Natural killer cell treated with Interleukin-12 subunit alpha and Interleukin-12 subunit beta and Interleukin-15 and Interleukin-18, amount 100 ng/mL, for 72 hours (primary cell): ENCODE measurements at places on chromosomes 5 and 9. TPM values are rescaled to one million over a fixed set of nuclear protein-coding genes. Genes with fewer than 3 reads are reported as not detected.

- DNase-seq, result no peak
- H3K4me3 ChIP-seq, result no peak overlapping the region
Measured at GRCh38 chr5:7094626-7095025, 301.3 kb upstream of the ADCY2 start.

GRCh38 chr9:114754581-114754980 lies 51.3 kb downstream of the TNFSF15 start:
- peak overlapping the region; percentile 1 for H3K27ac ChIP-seq
- DNase-seq, result no peak
- H3K36me3 ChIP-seq, result no peaks in the 10 kb centered on the region
- H3K4me1 ChIP-seq, result peaks cover 28% of the 10 kb centered on the region
- H3K4me3 ChIP-seq, result no peak overlapping the region

GRCh38 chr9:136668983-136669790 lies 6.5 kb downstream of the EGFL7 start:
- H3K4me1 ChIP-seq, result peaks cover 2% of the 10 kb centered on the region
- H3K4me3 ChIP-seq, result no peak overlapping the region
- H3K27ac ChIP-seq, result no peak overlapping the region
- H3K27me3 ChIP-seq, result no peaks in the 10 kb centered on the region
- H3K36me3 ChIP-seq, result no peaks in the 10 kb centered on the region

- no peak overlapping the region for H3K4me3 ChIP-seq
- H3K27me3 ChIP-seq, result peaks cover 7% of the 10 kb centered on the region
- no peak for DNase-seq
- no peaks in the 10 kb centered on the region for H3K36me3 ChIP-seq
- no peaks in the 10 kb centered on the region for H3K4me1 ChIP-seq
Measured at GRCh38 chr5:135129307-135129706, 95.3 kb upstream of the PITX1 start.

DNA sequence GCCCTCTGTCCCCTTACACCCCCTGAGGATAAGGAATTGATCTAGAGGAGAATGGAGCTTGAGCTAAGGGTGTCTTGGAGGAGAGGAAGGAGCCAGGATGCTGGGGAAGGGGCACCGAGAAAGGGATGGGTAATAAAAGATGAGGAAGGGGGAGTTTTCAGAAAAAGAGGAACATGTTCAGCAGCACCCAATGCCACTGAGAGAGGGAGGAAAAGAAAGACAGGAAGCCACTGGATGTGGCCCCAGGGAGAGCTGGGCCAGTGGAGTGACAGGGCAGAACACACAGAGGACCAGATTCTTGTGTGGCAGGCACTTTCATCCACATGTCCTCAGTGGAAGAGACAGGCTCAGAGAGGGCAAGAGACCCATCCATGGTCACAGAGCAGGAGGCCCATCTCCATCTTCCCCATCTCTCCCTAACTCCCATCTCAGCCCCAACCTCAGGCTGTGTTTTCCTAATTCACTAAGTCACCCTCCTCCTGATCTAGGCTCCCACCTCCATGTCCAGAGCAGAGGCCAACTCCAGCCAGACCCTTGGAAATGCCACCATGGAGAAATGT lies 7.2 kb downstream of the PFN3 start:
- H3K4me1 ChIP-seq, result peaks cover 31% of the 10 kb centered on the region
- H3K4me3 ChIP-seq, result no peak overlapping the region
- no peaks in the 10 kb centered on the region for H3K27me3 ChIP-seq
- no peak overlapping the region for H3K27ac ChIP-seq
- DNase-seq, result no peak

DNA sequence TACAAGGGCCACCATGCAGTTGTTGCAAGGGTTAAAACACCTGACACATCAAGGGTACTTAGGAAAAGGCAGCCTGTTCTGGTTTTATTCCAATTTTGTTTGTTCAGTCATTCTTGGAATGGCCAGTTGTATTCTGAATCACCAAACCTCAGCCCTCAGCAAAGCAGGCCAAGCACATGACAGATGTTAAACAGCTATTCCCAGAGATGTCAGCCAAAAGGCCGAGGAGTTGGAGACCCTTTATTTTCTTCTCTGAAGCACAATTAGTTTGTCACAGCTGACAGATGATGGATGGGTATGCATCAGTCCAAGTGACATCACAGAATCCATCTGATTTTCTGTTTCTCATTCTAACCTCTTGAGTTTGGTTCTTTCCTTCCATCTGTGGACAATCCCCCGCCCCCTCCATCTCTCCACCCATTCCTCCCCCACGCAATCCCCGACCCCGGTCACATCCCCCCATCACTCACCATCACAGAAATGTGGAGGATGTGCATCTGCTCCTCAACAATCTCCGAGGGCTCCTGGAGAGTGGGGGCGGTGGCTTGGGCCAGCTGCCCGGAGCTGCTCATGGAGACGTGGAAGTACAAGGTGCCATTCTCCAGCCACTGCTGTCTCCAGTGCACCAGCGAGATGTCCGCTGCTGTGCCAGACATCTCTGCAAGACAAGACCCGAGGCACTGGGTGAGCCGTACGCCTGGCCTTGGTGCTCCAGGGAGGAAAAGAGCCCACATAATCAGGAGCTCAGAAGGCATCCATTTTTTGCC lies 123.8 kb downstream of the ASTN2 start:
- H3K27ac ChIP-seq, result no peak overlapping the region
- H3K36me3 ChIP-seq, result no peaks in the 10 kb centered on the region
- no peak overlapping the region for H3K4me3 ChIP-seq
- no peaks in the 10 kb centered on the region for H3K4me1 ChIP-seq
- no peak for DNase-seq

DNA sequence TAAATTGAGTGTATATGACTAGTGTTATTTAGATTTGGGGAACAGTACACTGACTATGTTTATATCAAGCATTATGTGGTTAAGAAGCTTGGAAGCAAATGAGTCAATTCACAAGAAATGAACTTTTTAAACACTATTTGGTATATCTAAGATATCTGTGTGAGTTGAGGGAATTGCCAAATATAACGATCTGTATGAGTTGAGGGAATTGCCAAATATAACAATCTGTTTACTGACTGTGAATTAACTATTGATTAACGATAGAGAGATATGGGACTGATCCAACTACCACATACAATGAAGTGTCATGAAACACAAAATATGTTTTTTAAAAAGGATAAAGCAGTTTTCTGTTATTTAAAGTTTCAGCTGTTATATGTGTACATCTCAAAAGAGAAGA lies 301.4 kb downstream of the TENT4A start:
- no peaks in the 10 kb centered on the region for H3K4me1 ChIP-seq
- H3K36me3 ChIP-seq, result no peaks in the 10 kb centered on the region

DNA sequence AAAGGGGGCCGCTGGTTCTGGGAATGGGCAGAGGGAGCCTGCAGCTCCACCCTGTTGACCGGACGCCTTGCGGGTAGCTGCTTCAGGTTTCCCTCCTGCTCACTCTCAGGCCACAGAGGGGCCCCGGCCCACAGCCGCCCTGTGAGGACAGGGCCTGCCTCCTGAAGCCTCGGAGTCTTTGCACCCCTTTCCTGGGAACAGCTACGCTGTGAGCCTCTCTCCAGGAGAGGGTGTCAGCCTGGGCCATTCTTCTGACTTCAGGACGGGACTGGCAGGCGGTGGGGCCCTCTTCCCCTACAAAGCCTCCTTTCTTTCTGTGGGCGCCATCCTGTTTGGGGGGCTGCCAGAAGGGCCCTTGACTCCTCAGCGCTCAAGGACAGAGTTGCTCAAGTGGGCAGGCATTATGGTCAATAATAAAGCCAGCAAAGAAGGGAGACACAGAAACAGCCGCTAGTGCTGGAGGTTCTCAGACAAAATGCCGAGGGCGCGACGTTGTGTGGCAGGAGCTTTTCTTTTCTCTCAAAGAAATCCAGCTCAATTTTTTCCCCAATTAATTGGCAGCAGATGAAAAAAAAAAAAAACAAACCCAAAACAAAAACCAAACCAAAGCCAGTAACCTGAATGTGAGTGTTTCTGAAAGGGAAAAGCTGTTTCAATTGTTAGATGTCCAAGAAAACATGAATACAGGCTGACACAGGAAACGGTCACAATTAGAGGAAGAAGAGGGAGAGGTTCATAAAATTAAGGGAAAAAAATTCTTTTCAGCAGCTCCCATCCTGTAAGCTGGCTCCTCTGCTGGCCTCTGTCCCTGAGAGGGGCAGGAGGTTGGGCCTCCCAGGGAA lies 12.8 kb upstream of the SLC25A51 start:
- H3K27ac ChIP-seq, result no peak overlapping the region
- H3K4me1 ChIP-seq, result peaks cover 21% of the 10 kb centered on the region
- no peak for DNase-seq
- no peaks in the 10 kb centered on the region for H3K27me3 ChIP-seq
- H3K4me3 ChIP-seq, result no peak overlapping the region

DNA sequence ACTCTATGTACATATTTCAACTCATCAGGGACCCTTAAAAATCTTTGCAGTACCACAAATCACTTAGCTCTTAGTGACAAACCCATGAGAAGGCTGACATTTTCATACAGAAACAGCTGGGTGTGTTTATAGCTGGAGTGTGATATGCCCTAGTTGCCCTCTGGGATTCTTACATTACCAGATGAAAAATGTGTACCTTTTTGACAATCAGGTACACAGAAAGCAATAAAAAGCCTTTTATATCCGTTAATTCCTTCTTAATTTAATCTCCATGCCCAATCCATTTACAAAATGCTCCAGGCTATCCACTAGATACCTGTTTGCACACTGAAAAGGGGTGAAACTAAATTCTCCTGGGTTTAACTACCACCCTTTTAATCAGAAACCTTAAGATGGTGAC lies 222.9 kb downstream of the KIAA0825 start:
- H3K36me3 ChIP-seq, result no peaks in the 10 kb centered on the region
- H3K27me3 ChIP-seq, result no peaks in the 10 kb centered on the region
- H3K4me1 ChIP-seq, result no peaks in the 10 kb centered on the region
- no peak for DNase-seq
- H3K4me3 ChIP-seq, result no peak overlapping the region

DNA sequence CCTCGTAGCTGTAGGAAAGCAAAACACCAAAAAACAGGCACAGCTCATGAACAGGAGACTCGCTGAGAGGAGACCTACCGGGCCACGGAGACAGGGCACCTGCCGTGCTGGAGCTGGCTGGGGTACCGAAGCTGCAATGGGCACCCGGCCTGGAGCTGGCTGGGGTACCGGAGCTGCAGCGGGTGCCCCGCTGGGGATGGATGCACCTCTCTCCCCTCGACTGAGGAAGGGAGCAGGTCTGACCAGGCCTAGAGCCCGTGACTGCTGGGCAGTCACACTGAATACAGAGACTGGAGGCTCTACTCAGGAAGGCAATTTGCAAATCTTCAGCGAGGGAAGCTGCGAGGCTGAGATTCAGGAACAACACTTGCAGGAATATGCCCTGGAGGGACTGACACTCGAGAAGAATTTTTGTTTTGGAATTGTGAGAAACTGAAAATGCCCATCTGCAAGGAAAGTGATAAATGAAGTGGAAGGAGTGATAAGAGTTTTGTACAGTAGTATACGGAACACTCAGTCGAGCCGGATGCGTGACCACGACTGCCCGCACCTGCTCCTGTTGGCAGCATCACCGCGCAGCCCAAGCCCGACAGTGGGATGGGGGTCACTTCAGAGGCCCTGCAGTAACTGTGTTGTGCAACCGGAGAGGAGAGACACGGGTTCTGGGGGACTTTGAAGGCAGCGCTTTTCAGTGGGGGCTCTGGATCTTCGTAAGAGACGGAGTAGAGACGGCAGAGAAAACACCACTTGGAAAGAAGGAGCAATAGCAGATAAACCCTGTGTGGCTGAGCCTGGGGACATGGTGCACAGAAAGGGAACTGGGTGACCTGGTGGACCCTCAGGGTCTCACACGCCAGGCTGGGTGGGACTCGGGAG lies 27.9 kb upstream of the LPCAT1 start:
- H3K36me3 ChIP-seq, result no peaks in the 10 kb centered on the region
- no peak overlapping the region for H3K4me3 ChIP-seq
- no peak overlapping the region for H3K27ac ChIP-seq

- no peak for DNase-seq
- H3K27me3 ChIP-seq, result peaks cover 30% of the 10 kb centered on the region
- H3K4me1 ChIP-seq, result no peaks in the 10 kb centered on the region
- no peak overlapping the region for H3K4me3 ChIP-seq
- H3K36me3 ChIP-seq, result no peaks in the 10 kb centered on the region
Measured at GRCh38 chr9:76810377-76810957, 46.2 kb downstream of the PCA3 start.

DNA sequence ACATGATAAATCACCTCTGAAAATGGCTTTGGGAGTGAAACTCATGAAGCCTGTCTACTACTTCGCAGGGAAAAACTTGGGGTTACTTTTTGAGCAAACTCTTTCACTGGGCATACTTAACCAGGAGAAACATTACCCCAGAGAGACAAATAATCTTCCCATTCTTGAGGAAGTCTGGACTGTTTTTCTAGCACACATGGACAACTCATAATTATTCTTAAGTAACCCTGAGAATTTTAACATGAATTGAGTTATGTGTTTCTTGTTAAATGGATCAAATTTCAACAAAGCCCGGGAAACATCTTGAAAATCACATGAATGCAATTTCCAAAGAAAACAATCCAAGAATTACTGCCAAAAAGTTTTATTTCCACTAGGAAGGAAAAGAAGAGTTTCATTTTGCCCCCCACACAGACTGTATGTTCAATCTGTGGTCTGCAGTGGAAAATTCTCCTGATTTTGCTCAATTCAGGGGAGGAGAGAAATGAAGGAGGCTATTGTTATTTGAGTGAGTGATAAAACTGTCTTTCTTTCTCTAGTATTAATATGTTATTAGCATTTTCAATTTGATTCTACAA lies 564.8 kb upstream of the CLINT1 start:
- H3K27ac ChIP-seq, result no peak overlapping the region
- no peak for DNase-seq
- H3K4me1 ChIP-seq, result no peaks in the 10 kb centered on the region
- H3K4me3 ChIP-seq, result no peak overlapping the region
- peaks cover 4% of the 10 kb centered on the region for H3K36me3 ChIP-seq
- H3K27me3 ChIP-seq, result peaks cover 9% of the 10 kb centered on the region

DNA sequence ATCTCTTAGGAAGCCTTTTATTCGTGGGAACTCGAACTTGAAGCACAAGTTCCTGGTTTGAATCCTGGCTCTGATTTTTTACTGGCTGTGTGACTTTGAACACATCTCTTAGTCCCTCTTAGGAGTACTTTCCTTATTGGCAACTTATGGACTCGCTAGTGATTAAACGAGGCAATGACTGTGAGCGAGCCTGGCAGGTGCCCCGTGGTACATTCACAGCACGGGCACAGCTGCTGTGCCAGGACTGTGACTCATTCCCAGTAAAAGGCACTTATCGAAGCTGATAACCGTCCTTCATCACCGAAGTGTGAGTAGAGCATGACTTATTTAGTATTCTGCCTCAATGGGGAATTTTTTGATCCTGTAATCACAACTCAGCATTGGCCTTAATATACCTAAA lies 22.7 kb downstream of the CFAP90 start:
- no peak for DNase-seq
- no peaks in the 10 kb centered on the region for H3K36me3 ChIP-seq
- H3K27ac ChIP-seq, result no peak overlapping the region
- H3K4me3 ChIP-seq, result no peak overlapping the region

- H3K4me1 ChIP-seq, result no peaks in the 10 kb centered on the region
- H3K27me3 ChIP-seq, result peaks cover 7% of the 10 kb centered on the region
- no peaks in the 10 kb centered on the region for H3K36me3 ChIP-seq
- H3K4me3 ChIP-seq, result no peak overlapping the region
Measured at GRCh38 chr5:34756781-34757624, 82.0 kb upstream of the TTC23L start.

The GRM6 gene
- total RNA-seq, result not detected

The SH3PXD2B gene
- 0.33 TPM for total RNA-seq

The PHF24 gene
- not detected for total RNA-seq

The BNC2 gene
- total RNA-seq, result 1.0 TPM

The ADCY2 gene
- not detected for total RNA-seq

The ACTBL2 gene
- not detected for total RNA-seq
